Lower leg skin (tissue), 4 donors: ENCODE measurements at places on chromosomes 6 and 20. TPM values are rescaled to one million over a fixed set of nuclear protein-coding genes. Genes with fewer than 3 reads are reported as not detected.

DNA sequence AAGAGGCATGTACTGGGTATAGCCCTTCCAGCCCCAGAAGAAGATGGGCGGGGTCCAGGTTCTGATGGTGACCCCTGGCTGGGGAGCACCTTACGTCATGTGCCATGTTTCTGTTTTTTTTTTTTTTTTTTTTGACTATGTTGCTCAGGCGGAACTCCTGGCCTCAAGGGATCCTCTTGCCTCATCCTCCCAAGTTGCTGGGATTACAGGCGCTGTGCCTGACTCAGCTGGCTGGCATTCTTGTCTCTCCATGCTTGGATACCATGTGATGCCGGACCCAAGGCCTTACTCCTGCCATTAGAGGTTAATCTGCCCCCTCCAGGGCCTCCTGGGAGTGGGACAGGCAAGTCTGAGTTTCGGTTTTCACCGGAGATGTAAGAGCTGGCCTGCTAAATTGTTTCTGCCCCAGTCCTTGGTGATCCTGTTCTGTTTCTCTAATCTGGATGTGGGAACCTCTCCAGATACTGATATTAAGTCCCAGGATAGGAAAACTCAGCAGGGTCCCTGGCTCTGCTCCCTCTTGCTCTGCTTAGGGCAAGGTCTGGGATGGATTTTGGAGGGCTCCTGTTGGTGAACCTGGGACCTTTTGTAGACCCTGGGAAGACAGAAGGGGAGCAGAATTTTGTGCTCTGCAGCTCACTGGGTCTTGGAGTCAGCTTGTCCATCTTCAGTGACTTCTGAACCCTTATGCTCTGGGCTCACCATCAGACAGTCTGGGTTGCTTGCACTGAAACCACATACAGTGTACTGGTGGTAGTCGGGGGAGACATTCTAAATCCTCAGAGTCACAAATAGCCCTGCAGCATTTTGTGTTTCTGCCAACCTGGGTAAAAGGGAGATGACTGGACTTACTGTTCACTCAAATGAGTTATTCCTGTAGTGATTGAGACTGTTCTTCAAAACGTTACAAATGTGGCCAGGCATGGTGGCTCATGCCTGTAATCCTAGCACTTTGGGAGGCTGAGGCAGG is 45.1 kb downstream of the PTK7 start:
- peak; percentile 70 for DNase-seq

DNA sequence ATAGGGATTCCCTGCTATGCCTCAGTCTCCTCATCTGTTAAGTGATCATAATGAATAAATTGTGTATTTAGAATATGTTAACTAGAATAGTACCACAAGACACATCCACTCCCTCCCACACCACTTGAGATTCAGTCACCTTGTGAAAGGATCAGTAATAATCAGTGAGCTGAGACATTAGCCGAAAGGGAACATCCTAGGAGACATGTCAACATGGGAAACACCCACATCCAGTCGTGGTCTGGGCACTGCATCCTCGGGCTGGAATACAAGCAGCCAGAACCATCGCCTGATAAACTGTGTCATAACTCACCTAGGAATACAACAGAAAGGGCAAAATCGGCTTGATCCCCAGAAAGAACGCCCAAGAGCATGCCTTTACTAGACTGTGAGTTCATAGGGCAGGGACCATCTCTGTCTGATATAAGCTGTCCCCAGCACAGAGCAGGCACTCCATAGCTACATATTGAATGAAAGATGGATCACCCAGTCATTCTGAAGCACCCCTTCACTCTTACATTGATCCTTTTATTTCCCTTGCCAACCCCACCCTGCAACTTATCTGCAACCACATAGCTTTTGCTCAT is 23.9 kb downstream of the RIPOR2 start:
- no peak for DNase-seq

DNA sequence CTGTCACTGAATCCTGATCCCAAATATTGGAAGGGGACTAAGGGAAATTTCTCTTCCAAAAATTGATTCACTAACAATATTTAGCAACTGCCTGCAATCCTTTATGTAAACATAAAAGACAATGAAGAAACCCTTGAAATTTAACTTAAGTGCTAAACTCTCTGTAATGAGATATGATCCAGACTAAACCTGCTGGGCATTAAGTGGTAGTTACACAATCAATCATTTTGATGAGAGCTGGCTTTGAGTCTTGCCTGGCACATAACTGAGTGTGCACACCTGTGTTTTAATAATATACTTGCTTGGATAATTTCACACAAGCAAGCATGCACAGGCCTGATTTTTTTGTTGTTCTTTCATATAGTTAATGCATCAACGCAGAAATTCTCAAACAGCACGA is 9.8 kb upstream of the ZFP64 start:
- DNase-seq = no peak

DNA sequence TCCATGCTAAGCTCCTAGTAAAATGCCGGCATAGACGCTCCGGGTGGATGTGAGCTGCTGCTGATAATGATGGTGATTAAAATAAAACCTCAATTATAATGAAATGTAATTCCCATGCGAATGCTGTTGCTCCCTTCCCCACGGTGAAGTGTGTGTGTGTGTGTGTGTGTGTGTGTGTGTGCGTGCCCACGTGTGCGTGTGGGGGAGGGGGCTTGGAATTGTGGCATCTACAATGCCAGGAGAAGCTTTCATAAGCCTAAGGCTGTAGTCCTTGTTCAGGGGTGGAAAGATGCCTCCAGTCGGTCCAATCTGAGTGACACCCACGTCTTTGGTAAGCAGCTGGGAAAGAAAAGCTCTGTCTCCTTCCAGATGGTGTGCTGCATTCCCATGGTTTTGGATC is 137.9 kb downstream of the CDH26 start:
- DNase-seq = no peak

GRCh38 chr6:46993846-46994245 is 48.3 kb downstream of the ADGRF1 start:
- no peak for DNase-seq

DNA sequence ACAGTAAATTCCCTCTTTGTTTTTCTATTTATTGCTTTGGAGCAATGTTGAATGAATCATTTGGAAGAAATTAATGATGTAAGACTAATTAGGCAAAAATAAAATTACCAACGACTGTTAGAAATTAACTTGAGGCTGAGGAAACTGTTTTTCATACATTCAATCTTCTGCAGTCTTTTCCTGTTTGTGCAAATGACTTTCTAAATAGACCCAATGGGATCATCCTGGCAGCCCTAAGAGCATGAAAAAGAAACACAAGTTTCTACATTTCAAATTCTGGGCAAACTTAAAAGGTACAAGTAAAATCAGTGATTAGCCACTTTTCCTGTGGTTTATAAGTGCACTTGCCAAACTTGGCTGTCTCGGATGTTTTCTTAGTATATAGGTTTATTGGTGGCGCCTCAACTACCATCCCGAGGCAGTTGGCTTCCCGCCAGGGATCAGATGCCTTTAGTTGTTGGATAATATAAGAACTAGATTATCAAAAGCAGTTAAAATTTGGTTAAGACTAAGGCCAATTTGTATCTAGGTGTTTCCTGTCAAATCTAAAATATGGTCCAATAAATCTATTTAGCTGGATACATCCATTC is 181.2 kb downstream of the ISM1 start:
- DNase-seq = no peak

DNA sequence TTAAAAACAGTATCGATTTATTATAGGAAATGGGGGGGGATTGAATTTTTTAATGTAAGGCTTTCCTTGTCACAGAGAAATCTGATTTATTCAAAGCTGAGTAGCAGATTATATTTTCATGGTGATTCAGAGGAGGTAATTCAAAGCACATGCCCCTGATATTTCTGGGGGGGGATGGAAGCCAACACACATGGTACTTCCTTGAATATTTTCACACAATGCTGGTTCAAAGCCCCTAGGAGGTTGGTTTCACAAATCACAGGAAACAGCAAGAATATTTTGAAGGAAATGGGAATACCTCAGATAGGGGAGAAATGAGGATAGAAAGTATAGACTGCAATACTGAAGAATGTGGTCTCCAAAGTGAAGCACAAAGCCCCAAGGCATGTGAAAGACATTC is 98.8 kb downstream of the RTN4IP1 start:
- DNase-seq = no peak

GRCh38 chr6:143961886-143962878 is 45.9 kb downstream of the PLAGL1 start:
- DNase-seq = no peak

- DNase-seq = no peak
Observed at GRCh38 chr20:18921291-18921690, 107.7 kb downstream of the SCP2D1 start.

GRCh38 chr6:140857739-140858380 is 1274.9 kb upstream of the GJE1 start:
- no peak for DNase-seq

DNA sequence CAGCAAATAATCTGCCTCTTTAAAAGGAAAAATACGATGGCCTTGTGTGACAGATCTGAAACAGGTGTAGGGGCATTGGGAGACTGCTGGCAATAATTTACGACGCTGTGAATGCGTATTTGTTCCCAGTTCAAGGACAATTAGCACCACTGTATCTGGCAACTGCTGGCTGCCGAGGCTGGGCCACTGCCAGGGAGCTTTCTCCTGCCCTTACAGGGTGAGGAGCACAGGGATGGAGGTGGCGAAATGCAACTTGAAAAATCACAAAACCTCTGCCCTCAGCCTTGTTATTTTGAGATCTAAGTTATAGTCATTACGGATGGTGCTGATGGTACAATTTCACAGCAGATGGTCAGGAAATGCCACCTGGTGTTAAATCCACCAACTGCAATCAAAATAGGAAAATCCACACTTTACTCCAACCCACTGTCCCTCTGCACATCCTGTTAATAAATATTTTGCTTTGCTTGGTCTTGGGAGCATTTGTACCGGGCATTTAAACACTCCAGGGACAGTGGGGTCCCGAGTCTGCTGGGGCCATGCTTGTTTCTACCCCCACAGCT is 6.4 kb downstream of the MYLK4 start:
- DNase-seq = no peak

GRCh38 chr6:74651948-74652842 is 553.7 kb downstream of the COL12A1 start:
- DNase-seq = no peak

- no peak for DNase-seq
Observed at GRCh38 chr6:22302838-22303237, 6.0 kb upstream of the PRL start.

- no peak for DNase-seq
Observed at GRCh38 chr6:81682235-81682795, 70.2 kb downstream of the TENT5A start.

- DNase-seq = no peak
Observed at GRCh38 chr6:149012040-149012545, 265.3 kb downstream of the UST start.

- DNase-seq = no peak
Observed at GRCh38 chr6:69408886-69409285, 387.9 kb downstream of the LMBRD1 start.

- no peak for DNase-seq
Observed at GRCh38 chr20:3757268-3757667, 10.3 kb downstream of the ADISSP start.

DNA sequence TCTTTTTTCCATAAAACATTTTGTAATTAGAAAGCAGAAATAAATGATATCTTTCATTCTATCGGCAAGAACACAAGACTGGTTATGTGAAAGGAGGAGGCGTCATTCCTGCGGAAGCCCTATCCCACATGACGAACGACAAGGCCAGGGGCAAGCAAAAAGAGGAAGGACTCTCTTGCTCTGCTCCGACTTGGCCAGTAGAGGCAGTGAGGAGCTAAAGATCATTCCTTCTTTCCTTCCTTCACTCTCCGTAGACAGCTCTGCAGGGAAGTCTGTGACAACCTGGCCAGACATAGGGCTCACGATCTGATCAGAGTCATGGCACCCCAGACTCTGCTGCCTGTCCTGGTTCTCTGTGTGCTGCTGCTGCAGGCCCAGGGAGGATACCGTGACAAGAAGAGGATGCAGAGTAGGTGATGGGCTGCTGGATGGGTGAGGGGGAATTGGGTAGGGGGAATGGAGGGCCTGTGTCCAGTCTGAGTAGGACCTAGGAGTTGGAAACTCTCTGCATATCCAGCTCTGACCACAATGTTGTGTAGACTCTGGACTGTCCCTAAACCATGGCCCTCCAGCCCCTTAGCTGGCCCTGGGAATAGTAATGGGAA is at the start of gene WFDC10A:
WFDC10A (plus strand) TSS at position 244 of the 605 bp plus-strand sequence; CDS start at position 319, 75 bp downstream.
- peak; percentile 34 for DNase-seq

DNA sequence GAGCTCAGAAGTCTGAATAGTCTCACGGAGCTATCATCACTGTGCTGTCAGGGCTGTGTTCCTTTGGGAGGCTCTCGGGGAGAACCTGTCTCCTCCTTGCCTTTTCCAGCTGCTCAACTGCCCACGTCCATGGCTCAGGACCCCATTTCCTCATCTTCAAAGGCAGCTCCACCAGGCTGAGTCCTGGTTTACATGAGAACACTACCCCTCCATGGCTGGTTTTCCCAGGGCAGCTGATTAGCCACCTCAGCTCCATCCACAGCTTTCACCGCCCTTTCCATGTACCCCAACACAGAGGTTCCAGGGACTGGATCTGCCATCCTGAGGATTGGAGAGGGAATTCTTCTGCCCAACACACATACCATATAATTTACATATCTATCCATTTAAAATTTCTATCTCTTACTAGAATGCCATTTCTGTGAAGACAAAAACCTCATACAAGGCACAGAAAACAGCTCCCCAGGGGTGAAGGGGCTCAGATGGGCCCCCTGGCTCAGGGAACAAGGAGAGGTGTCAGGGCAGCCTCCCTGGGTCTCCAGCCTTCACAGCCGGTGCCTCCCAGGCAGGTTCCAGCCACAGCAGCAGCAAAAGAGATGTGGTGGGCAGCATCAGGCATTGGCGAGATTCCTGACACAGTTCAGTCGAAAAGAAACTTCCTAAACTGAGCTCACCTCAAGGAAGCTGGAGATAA is 2.2 kb upstream of the RAET1E start:
- DNase-seq = no peak

DEFB124 gene
- not detected for total RNA-seq

SRSF12 gene
- total RNA-seq = not detected

POU5F1 gene
- total RNA-seq = 5.2 TPM

ZNF451 gene
- total RNA-seq = 47.7 TPM

NUP43 gene
- total RNA-seq = 14.6 TPM

CASS4 gene
- total RNA-seq = 1.8 TPM

GGT7 gene
- 12.9 TPM for total RNA-seq

DTNBP1 gene
- 9.4 TPM for total RNA-seq

PAK5 gene
- 0.46 TPM for total RNA-seq

AP5S1 gene
- 7.7 TPM for total RNA-seq
